ENCODE measurements at places on chromosomes 4 and X.

GRCh38 chr4:30268370-30268769, 451.8 kb upstream of the PCDH7 start:
- no peak for DNase-seq

DNA sequence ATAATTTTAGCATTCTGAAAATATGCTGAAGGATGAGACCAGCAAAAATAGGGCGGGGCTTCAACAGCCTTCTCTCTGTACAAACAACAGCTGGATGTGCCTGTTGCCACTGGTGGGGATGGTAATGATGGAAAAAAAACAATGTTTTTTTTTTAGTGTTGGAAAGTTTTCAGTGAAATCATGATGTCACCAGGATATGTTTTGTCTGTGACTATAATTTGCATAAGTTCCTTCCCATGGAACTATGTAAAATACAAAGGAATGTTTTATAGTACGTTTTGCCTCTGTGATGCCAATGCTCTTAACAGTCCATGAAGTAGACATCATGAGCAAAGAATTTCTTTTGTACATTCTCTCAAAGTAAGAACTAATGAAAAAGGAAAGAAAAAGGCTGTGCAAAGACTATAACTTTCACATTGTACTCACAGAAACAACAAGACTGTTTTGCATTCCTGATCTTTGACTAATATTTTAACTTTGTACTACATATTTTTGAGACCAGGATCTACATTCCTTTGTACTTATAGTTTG, 589.7 kb downstream of the SPRY1 start:
- DNase-seq = no peak

DNA sequence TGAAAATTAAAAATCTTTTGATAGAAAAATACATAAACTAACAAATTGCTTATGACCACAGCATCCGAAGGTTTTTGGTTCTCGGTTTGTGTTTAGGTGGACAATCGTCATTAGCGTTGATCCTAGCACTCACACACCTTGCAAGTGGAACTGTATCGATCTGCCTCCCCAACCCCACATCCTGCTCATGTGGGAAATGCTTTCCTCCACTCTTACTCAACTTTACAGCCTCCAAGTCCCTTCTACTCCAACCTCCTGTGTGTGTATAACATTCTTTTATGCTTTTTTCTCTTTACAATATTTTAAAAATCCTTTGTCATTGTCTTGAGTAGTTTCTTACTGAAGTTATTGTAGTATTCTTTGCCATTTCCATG, 15.6 kb upstream of the TMEM131L start:
- no peak for DNase-seq

- DNase-seq = no peak
These were observed 63.8 kb downstream of the GPRIN3 start for GRCh38 chr4:89243733-89244252.

DNA sequence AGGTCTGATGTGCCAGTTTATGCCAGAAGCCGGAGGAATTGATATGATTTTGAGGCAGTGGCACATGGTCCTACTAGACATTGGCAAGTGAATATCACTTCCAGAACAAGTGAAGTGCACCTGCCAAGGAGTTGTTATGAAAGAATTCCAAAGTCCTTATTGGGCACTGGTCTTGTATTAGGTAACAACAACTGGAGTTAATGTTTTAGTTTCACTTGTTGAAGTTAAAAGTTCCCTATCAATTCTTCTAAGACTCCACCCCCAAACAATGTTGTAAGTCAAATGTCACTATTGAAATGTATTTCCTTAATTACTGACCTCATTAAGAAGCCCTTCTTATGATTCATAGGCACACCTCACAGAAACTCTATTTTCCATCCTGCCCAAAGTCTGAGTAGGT, 3.1 kb downstream of the TET2 start:
- no peak for DNase-seq

- no peak for DNase-seq
These were observed 58.5 kb upstream of the AP1S2 start for GRCh38 chrX:15913146-15913545.

DNA sequence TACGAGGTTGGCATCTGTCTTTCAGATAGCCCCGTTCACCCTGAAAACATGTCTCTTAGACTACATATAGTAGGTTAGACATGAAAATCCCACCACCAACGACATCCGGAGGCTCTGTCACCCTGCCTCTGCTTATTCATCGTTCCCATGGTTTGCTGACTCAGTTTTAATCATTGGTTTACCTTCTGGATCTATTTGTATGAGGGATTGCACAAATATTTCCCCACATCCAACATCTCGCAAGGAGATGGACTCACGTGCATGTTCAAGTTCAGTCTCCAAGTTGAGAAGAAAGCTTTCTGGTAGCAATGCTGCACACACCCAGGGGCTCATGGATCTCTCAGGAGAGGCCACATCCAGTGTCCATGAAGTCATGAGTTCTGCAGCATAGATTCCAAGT, 10.8 kb downstream of the CETN2 start:
- DNase-seq = no peak

DNA sequence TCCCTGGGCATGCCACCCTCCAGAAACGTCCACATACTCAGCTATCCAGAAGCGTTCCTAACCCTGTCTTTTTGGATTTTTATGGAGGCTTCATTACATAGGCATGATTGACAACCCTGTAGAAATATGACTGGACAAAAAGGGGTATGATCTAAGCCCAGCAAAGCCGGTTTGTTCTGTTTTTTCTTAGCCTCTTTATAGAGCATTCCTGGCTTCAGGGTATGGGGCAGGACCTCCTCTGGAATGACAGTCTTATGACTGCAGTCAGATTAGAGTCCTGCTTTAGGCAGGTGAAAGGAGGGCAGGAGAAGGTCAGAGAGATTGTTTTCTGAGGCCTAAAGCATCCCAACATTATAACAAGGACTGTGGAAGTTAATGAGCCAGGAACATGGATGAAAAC, 137.4 kb downstream of the DCLK2 start:
- no peak for DNase-seq

DNA sequence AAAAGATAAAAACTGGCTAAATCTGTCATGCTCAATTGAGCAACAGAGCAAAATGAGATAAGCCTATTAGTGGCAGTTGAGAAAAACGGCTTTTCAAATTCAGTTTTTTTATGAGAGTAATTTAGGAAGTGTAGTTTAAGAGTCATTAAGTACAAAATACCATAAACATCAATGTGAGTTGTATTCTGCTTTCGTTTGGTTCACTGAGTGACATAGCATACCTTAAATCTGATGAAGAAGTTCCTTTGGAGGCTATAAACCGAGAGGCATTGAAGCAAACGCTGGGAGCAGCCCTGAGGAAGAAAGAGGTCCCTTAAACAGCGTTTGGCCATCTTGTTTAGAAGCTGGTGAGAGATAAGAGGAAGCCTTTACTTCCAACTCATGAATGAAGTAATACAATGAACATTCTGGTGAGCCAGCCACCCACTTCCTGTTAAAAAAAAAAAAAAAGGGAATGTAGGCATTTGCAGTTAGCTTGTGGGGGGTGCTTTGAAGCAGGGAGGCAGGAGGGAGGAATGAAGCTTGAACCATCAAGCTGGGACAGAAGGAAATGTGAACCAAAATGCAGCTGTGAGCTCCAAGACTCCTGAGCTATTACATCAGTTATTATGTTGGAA, 132.3 kb downstream of the ZNF330 start:
- DNase-seq = no peak

- DNase-seq = no peak
These were observed 921 bp downstream of the PFKFB1 start for GRCh38 chrX:54992911-54993622.

GRCh38 chr4:72525938-72526337, 43.1 kb downstream of the ADAMTS3 start:
- no peak for DNase-seq

- DNase-seq = no peak
These were observed 32.1 kb upstream of the MAGEA8 start for GRCh38 chrX:149848855-149849254.

GRCh38 chrX:31223817-31224216, 152.0 kb upstream of the FTHL17 start:
- DNase-seq = no peak

GRCh38 chr4:1583859-1584258, 100.3 kb downstream of the FAM53A start:
- no peak for DNase-seq

DNA sequence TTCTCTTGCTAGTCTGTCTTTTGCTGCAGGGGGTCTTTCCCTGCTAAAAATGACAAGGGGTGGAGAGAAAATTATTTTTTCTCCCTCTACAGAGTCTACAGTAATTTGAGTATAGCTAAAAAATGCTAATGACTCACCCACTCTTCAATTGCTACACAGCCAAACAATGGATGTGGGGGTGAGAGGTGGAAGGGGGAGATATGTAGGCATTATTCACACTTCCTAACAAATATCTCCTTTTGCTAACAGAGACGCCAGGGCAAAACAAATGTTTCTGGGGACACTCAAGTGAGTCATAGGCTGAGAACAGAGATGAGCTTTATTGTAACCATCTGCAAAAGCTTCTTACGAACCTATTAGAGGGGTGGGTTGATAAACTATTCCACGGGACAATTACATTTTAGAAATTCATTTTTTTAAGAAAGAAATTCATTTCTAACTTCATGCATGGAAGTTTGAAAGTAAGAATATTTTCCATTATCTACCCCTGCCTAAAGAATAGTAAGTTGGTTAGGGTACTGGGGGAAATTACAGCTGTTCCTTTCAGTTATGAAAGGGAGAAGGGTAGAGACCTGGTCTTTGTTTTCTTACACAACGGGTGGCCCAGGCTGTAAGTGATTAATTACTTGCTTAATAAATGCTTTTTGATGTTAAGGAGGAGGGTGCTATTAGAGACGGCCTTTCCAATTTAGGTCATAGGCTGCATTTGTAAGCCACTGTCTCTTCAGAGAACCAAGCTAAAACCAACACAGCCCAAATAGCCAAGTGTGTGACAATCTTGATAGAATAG, 12.8 kb downstream of the SCD5 start:
- DNase-seq = no peak

All from SHP77 treated with DMSO at 0.1 percent for 48 hours (cell line).